ENCODE measurements at places on chromosomes 16 and 17.
A peak's percentile ranks its signal among the peaks of the same experiment; 100 is the strongest.

DNA sequence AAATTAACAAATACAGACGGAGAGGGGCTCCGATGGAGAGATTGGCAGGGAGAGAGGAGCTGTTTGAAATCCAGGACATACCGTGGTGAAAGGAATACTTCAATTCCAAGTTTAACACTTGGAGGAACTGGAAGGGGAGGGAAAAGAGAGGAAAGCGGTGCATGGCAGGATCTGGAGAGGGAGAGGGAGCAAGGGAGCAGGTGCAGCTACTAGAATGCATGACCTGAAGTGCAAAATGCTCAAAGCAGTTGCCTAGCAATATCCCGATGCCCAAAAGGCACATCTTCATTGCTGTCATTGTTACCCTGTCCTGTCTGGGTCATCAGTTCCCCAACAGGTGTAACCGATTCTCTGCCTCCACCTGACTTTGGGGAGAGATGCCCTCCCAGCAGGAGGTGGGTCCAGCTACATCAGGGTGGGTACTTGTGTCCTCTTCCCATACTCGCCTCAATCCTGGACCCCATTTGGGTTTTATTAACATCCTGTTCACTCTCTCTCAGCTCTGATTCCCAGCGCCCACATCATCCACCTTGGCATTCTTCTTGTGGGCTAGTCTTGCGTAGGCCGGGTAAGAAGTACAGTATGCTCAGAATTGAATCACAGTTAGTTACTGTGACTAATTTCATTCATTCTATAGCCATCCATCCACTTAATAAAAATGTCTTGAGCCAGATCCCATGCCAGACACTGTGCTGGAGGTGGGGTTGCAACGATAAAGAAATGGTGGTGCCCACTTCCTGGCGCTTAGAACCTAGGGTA, 37.4 kb upstream of the EMP2 start:
- DNase-seq: no peak

GRCh38 chr16:8668113-8668512, 6.3 kb upstream of the ABAT start:
- no peak for DNase-seq

DNA sequence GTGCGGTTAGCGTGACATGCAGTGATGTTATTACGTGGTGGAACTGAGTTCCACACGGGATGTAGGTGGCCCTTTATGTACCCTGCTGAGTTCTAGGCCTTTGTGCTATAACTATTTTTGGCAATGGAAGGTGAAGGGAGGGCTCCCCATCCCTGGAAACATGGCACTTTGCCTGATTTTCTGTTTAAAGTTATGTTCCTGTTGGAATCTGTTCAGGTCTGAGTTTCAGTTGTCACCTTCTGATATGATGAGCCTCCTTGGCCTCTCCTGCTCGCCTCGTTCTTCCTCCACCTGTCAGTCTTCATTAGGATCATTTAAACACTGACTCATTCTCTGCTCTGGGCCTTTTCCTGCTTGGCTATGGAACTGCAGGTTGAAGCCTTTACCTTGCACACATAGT, 200.6 kb downstream of the FTO start:
- no peak for DNase-seq

DNA sequence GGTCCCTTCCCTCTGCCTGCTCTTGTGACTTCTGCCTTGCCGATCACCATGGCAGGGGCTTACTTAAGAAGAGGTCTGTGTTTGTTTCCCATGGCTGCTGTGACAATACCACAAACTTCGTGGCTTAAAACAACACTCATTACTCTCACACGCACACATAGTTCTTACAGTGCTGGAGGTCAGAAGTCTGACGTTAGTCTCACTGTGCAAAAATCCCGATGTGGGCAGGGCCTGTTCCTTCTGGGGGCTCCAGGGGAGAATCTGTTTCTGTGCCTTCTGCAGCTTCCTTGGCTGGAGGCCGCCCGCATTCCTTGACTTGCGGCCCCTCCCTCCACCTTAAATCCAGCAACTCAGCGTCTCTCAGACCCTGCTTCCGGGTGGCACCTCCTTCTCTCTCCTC, 249.2 kb upstream of the GSE1 start:
- no peak for DNase-seq

DNA sequence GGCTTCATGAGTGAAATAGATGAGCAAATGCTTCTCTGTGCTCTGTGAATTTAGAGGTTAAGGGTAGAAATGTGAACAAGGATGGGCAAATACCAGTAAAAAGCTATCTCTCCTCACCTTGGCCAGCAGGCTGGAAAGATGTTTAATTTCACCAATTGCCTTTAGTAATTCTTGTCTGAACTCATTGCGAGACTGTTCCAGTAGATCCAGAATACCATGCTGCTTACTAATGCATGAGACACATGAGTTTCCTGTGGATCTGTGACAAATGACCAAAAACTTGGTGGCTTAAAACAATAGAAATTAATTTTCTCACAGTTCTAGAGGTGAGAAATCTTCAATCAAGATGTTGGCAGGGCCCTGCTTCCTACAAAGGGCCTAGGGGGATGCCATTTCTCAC, 9.3 kb upstream of the ZNF624 start:
- DNase-seq: no peak

GRCh38 chr17:82332669-82333278, 792 bp downstream of the SECTM1 start:
- no peak for DNase-seq

GRCh38 chr17:43377056-43377810, 21.6 kb upstream of the ARL4D start:
- DNase-seq: no peak

DNA sequence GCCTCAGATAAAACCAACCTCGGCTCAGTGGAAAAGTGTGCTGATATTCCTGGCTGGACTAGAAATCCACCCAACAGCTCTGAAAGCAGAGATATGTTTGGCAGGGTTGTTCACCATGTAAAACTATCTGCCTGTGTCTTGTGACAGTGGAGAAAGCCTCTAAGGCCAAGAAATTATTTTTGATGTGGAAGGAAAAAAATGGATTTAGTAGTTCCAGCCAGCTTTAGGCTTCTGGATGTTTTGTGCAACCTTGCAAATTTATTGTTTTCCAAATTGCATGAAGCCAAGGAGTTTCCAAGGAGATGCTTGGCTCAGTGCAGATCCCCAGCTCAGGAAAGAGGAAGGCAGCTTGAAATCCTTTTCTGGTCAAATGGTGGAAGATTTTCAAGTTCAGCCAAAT, 31.6 kb downstream of the TEKT5 start:
- DNase-seq: no peak

DNA sequence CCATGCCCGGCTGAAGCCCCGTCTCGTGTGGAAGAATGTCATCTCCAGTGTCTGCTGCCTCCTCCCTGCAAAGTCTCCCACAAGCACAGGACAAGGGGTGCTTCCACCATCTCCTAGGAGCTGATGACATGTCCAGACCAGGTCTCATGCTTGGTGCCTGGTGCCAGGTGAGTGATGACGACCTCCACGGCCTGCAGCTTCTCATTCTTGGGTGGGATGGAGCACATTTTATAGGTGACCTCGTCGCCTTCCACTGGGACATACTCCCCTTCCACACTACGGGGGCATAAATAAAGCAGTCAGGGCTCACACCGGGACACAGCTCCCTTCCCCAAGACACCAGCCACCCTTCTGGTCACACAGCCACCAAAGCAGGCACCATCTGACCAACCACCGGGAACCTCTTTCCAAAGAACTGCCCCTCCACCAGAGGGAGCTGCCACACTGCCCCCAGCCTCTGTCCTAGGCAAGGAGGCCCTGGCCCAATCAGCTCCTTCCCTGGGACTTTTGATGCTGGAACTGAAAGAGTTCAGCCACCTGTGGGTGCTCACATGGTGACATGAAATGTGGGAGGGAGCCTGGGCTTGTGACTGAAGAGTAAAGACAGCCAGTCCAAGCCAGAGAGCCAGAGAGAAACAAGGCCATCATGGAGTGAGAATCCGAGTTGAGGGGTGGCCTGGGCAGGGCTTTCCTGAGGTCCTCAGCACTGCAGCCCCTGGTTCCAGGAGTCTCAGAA, 13.6 kb downstream of the CARHSP1 start:
- DNase-seq: peak; percentile 20

DNA sequence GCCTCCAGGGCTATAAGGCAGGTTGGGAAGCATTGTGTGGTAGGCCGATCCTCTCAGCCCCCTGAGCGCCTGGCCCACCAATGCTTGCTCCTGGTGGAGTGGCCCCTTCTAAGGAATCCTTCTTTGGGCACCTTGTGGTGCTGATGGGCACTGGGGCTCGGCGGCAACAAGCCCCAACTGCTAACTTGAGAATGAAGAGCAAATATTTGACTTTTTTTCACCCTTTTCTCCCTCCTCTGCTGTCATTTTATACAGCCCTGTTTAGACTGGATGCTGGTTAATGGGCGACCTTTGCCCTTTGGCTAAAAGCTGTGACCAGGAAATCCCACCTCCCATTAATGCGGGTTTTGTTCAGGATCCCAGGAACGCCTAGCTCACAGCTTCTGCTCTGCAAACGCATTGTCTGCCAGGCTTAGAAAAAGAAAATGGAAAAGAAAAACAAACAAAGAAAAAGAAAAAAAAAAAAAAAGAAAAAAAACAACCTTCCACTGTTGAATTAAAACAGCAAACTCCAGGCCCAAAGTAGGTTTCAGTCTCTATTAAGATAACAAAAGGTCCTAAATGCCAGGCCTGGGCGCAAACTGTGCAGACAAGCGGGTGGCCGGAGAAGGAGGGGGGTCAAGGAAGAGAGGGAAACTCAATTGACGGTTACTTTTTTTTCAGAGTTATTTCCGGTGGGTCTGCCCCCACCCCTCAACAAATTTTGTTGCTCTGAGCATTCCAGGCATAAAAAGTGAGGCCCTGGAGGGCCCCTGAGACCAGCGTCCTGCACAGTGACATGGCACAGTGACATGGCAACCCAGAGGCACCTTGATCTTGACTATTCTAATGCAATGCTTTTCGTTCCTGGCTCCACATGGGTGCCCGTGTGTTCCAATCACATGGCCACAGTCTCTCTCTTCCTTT, 301.4 kb downstream of the MAF start:
- no peak for DNase-seq

- no peak for DNase-seq
Observed at GRCh38 chr16:86512301-86512859, 2.1 kb downstream of the FOXF1 start.

DNA sequence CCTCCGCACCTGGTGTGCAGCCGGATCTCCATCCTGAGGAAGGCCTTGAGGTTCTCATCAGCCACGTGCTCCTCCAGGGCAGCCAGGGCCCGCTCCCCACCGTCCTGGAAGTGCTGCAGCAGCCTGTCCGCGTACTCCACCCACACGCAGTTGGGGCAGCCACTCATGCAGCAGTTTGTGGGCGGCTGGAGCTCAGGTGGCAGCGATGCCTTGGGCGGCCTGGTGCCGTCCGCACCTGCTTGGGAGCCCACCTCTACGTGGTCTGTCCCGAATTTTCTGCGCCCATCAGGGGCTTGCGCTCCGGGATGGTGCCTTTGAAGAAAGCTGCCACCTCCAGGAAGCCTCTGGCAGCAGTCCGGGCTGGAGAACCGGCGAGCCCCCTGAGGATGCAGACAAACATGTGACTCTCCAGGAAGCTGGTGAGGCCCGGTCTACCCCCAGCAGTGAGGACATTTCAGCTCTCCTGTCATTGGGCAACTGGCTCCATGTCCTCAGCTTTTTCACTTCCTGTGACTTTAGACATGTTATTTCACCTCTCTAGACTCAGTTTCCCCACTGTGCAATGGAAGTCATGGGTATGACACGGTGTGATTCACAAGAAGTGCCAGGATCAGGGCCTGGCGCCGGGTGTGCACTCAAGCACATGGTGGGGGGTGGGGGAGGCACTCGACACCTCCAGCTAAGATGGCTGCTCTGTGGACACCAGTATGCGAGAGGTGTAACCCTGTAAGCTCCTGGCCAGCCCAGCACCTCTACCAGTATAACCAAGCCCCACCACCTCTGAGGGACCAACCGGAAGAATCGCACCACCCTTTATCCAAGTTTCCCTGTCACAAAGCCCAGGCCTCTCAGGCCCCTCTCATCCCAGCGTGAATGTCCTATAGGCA, 957 bp downstream of the OXLD1 start:
- peak; percentile 32 for DNase-seq

DNA sequence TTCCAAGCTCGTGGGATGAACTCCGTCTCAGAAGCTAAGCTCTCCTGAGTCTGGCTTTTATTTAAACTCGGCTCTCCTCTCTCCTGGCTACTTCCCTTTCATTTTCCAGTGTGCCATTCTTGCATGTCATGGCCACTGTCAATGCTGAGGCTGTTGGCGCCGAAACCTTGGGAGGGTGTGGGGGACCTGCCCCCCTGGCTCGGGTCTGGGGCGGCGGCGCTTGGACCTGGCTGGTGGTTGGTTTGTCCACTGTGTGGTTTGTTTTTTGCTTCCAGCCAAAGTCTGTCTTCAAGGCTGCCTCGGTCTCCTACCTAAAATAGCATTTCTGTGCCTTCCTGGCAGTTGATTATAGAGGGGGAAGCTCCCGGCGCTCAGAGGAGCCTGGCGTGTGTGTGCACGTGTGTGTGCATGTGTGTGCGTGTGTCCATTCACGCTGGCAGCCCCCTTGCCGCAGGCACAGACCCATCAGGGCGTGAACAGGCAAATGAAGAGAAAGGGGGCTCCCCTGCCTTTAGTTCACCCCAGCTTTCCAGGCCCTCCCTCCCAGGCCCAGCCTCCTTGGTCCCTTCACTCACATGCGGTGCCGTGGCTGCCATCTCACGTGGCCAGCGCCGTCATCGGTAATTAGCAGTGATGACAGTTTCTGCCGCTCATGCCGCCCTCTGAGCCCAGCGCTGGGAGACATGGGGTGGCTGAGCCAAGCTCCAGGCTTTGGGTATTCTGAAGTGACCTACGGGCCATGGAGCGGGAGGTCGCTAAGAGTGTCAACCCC, 179.9 kb downstream of the SEC14L1 start:
- no peak for DNase-seq

DNA sequence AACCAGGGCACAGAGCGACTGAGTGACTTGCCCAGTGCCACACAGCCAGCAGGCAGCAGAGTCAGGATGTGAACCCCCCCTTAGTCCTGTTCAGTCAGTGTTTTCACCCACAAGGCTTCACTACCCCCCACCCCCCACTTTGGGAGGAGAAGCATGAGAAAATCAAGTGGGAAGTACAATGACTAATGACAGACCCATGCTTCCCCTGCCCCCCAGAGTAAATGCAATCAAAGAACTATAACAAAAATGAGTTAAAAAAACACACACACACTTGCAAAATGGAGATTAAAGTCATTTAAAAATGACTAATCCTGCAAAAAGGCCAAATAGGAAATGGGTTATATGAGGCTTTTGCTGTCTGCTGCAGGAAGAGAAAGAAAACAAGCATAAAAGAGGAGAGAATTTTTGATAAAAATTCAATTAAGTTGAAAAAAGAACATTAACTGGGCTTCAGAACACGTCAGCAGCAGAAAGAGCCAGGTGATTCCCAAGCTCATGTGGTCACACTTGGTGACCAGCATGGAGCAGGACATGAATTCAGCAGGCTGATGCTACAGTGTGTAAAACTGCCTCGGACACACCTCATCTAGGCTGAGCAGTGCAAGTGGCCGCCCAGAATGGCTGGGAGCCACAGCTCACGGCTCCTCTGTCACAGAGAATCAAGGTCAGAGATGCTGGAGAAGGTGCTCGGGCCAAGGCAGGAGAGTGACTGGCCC, 212.3 kb downstream of the ZNF423 start:
- DNase-seq: no peak
